ENCODE measurements at places on chromosomes 13 and 19. TPM values are rescaled to one million over a fixed set of nuclear protein-coding genes. Genes with fewer than 3 reads are reported as not detected.

Gene GFY
- total RNA-seq: not detected

Gene VN1R2
- total RNA-seq: not detected

Gene MAP3K10
- total RNA-seq: 20.5 TPM

Gene KLK8
- not detected for total RNA-seq

Gene LIM2
- not detected for total RNA-seq

Gene TNFRSF19
- not detected for total RNA-seq

Gene MYADM
- 91.4 TPM for total RNA-seq

Gene GADD45B
- 42.7 TPM for total RNA-seq

Gene MYO1F
- total RNA-seq: 250 TPM

Gene PGPEP1
- total RNA-seq: 36.7 TPM

Gene LILRB2
- total RNA-seq: not detected

Gene EDNRB
- not detected for total RNA-seq

Gene CEACAM7
- total RNA-seq: not detected

Gene KBTBD7
- total RNA-seq: 10.0 TPM

Gene CACNG7
- not detected for total RNA-seq

Gene MAST1
- 0.53 TPM for total RNA-seq

Gene GPC6
- total RNA-seq: not detected

Gene CCDC122
- total RNA-seq: 0.84 TPM

Gene ZNF665
- 4.8 TPM for total RNA-seq
